ENCODE measurements at places on chromosomes 2 and 18. TPM values are rescaled to one million over a fixed set of nuclear protein-coding genes. Genes with fewer than 3 reads are reported as not detected.

The SRD5A2 gene
- total RNA-seq, result 0.06 TPM

The DSC1 gene
- not detected for total RNA-seq

The SLC11A1 gene
- 122 TPM for total RNA-seq

The ALPP gene
- total RNA-seq, result not detected

The MAB21L4 gene
- total RNA-seq, result not detected

The PLA2R1 gene
- total RNA-seq, result 8.3 TPM

The RNF125 gene
- total RNA-seq, result 15.8 TPM
